ENCODE measurements at places on chromosomes 16 and 17.

DNA sequence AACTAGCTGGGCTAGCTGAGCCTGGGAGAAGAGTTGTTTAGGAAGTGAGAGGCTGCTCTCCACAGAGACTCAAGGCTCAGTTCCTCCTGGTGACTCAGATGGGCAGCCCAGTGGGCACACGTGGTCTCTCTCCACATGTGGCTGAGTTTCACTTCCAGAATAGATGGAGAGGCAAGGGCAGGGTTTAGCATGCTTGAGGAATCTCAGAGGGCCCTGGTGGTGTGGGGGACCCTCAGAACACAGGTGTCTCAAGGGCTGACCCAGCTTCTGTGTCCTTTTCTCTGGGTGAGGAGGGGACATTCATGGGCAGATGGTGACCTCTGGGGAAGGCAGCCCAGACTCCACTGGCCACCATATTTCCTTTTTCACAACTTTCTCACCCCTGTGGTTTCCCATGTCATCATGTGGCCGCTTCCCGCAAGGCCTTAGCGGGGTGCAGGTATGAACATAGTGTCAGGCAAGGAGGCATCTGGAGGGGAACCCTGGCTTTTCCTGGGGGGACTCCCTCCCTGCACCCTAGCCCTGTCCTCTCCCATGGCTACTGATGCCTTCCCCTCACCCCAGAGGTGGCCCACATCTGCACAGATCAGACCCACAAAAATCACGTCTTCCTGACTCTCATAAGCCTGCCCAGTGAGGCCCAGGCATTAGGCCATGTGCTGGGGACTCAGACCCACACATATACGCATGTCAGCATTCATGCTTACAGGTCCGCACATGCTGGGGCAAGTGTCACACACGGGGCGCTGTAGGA is 3.3 kb downstream of the GRN start:
- DNase-seq, result no peak

GRCh38 chr17:57925361-57925990 is 29.7 kb downstream of the CUEDC1 start:
- DNase-seq, result no peak

- no peak for DNase-seq
These were observed 15.2 kb upstream of the C17orf78 start for GRCh38 chr17:37360632-37361031.

DNA sequence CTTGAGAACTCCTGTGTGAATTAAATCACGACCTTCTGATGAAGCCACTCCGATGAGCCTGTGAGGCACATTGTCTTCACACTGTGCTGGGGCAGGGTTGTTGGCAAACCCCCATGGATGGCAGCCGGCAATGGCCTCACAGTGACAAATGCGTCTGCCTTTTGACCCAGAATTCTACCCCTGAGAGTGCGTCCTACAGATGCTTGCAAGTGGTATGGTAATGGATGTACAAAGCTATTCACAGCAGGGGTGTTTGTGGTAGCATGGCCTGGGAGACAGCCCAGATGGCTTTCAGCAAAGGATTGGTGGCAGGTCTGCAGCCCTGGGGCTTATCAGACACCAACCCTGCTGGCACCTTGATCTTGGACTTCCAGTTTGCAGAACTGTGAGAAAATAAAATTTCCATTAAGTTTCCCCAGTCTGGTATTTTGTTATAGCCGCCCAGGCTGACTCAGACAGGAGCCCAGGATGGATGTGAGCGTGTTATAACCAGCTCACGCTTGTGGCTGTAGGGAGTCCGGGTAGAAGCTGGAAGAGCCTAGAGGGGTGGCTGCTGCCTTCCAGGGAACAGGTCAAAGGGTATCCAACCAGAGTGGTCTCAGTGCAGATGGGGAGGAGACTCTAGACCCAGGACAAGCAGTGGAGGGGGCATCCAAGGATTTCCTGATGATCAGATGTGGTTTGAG is 10.1 kb downstream of the AFMID start:
- no peak for DNase-seq

DNA sequence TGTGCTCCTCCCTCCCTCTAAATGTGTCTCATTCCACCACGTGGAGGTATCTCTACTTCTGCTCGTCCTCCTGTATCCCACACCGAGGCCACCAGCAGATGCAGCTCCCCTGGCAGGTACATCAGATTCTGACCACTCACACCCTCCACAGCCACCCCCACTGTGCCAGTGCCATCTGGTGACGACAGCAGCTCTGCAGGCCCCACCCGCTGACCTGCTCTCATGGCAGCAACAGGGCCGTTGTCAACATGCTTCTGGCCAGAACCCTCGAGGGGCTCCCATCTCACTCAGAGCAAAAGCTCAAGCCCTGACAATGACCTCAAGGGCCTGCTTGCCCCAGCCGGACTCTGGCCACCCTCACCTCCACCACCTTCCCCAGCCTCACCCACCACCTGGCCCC is 93.4 kb downstream of the AMFR start:
- DNase-seq, result no peak

GRCh38 chr17:35284955-35285354 is 42.1 kb downstream of the SLFN5 start:
- DNase-seq, result no peak

GRCh38 chr17:1232786-1233185 is 37.5 kb upstream of the BHLHA9 start:
- DNase-seq, result no peak

DNA sequence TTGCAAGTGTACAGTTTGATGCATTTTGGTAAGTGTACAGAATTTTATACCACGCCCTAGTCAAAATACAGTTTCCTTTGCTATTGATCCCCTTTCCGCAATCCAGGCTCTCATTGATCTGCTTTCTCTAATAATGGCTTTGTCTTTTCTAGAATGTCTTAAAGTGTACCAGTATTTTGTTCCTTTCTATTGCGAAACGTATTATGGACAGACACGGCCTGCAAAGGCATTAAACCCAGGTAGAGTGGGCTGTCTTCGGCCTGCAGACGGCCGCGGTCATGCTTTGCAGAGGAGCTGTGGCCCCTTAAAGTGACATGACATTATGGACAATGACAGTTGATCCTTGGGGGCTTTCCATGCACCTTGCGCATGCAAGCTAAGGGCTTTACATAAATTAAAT is 15.9 kb upstream of the HSBP1 start:
- no peak for DNase-seq

- DNase-seq, result no peak
These were observed 7.6 kb downstream of the RUNDC3A start for GRCh38 chr17:44315760-44316731.

GRCh38 chr17:78019367-78019975 is 61.0 kb downstream of the TNRC6C start:
- no peak for DNase-seq

GRCh38 chr16:10611825-10612342 is 31.5 kb upstream of the EMP2 start:
- DNase-seq, result no peak

- DNase-seq, result no peak
These were observed 88.6 kb downstream of the CACNG3 start for GRCh38 chr16:24344784-24345183.

DNA sequence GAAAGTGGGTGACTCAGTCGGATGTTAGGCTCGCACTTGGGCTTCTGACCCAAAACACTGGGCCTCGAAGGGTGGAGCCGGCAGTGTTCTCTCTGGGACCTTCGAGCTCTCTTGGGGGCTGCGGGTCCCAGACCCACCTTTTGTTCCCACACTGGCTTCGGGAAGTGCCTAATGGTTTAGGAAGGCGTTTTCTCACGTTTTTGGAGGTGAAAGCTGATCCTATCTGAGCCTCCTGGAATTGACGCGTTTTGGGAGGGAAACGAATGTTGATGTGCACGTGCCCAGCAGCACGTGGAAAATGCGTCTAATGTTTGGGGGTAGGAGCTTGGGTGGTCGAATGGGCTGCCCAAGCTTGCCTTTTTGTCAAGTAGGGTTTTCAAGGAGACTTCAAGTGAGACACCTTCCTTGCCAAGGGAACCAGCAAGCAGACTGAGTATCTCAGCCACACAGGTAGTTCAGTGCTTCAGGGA is 666 bp downstream of the HGS start:
- DNase-seq, result no peak

DNA sequence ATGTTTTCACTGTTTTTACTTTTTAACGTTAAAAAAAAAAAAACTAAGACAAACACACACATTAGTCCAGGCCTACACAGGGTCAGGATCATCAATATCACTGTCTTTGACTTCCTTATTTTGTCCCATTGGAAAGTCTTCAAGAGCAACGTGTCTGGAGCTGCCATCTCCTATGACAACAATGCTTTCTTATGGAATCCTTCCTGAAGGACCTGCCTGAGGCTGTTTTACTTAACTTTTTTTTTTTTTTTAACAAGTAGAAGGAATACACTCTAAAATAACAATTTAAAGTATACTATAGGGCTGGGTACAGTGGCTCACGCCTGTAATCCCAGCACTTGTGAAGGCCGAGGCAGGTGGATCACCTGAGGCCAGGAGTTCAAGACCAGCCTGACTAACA is 71.8 kb upstream of the BCAR1 start:
- DNase-seq, result no peak

DNA sequence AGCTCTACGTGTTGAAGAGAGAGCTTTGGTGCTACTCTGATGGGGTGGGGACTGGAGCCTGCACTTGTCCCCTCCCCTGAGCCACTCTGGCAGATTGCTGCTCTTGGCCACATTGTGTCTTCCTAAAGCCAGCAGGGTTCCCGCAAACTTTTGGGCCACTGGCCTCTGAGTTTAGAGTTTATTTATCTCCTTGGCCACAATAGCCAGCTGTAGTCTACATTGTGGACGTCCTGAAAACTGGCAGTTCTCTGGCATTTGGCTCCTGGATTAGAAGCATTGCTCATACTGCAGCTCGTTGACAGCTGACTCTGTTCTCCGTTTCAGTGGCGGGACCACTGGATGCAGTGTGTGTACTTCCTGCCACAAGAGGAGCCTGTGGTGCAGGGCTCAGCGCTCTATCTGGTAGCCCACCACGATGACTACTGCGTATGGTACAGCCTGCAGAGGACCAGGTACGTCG is 34.6 kb downstream of the PRMT7 start:
- DNase-seq, result no peak

DNA sequence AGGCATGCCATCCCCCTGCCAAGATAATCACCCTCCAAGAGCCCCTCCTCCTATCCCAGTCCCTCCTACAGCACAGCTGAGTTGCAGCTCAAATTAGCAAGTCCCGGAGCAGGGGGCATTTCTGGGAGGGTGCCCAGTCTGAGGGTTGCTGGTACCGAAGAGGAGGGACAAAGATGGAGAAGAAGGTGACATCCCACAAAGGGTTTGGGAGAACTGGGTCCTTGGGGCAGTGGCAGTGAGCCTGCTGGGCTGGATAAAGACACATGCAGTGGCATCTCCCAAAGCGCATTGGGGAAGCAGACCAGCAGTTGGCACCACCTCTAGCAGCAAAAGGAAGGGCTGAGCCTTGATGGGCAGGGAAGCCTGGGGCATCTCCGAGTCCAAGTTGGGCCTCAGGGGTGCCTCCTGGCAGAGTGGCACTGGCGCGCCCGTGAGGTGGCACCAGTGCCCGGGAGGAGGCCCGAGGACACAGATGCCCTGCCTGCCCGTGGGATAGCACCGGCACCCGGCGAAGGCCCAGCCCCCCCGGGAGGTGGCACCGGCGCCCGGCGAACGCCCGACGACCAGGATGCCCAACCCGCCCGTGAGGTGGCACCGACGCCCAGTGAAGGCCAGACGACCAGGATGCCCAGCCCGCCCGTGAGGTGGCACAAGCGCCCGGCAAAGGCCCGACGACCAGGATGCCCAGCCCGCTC is 622 bp downstream of the TOM1L2 start:
- no peak for DNase-seq

DNA sequence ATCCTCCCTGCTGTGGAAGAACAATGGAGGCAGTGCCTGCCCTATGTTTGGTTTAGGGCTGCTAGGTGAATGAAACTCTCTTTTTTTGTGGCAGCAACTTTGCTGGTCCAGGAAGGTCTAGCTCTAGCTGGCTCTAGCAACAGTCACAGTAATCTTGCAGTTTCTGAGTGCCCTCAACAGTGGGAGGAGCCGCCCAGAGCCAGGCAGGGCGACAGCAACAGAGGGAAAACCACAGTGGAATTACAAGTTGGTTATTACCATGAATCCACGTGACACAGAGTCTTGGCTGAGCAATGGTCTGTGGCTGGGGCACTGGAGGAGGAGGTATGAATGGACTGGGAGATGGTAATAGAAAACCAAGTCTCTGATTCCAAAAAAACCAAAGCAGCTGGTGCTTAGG is 10.3 kb downstream of the HSPB9 start:
- no peak for DNase-seq

All from ovary (tissue), 10 donors.